Breast epithelium (tissue), 4 donors: ENCODE measurements at places on chromosomes 2 and 18.

- no peak for DNase-seq
These were observed 57.3 kb upstream of the CREB1 start for GRCh38 chr2:207472343-207473048.

- no peak for DNase-seq
These were observed 4.6 kb upstream of the DLX1 start for GRCh38 chr2:172080641-172081220.

DNA sequence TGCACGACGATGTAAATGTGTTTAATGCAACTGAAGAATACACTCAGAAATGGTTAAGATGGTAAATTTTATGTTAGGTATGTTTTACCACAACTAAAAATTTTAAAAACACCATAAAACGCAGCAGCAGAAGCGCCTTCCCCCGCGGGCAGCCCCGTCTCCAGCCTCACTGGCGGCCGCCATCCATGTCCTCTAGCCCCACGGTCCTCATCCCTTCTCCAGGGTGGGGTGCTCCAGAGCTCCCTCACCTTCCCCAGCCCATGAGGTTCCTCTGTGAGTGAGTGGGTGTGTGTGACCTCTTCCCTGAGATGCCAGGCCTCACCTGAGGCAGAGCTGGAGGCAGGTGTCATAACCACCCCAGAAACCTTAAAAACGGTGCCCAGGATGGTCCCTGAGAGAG lies 17.0 kb downstream of the INHBB start:
- DNase-seq: no peak

GRCh38 chr18:30674596-30674995 lies 367.9 kb downstream of the DSC3 start:
- no peak for DNase-seq

DNA sequence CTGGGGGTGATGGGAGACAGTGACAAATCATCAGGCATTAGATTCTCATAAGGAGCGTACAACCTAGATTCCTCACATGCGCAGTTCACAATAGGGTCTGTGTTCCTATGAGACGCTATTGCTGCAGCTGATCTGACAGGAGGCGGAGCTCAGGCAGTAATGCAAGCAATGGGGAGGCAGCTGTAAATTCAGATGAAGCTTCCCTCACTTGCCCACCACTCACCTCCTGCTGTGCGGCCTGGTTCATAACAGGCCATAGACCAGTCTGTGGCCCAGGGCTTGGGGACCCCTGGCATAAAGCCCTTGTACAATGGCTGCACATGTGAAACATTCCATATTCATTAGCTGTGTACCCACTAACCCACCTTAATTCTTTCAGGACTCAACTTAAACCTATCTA lies 18.0 kb downstream of the NMUR1 start:
- no peak for DNase-seq

DNA sequence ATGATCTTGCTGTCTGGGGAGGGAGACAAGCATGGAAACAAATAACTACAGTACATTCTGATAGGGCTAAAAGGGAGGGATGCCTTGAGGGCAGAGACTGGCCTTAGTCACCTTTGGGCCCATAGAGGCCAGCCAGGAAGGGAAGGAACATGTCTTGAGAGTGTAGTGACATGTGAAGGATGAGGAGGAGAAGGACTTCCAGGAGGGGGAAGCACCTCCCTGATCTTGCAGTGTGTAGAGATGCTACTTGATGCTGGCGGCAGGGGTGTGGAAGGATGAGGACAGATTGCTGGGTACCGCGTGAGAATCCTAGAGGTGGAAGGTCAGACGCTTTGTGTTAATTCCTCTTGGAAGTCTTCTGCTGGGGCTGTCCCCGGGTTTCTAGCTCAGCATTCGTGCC lies 13.1 kb downstream of the TET3 start:
- no peak for DNase-seq

- no peak for DNase-seq
These were observed 34.1 kb downstream of the GLI2 start for GRCh38 chr2:120769787-120770120.

DNA sequence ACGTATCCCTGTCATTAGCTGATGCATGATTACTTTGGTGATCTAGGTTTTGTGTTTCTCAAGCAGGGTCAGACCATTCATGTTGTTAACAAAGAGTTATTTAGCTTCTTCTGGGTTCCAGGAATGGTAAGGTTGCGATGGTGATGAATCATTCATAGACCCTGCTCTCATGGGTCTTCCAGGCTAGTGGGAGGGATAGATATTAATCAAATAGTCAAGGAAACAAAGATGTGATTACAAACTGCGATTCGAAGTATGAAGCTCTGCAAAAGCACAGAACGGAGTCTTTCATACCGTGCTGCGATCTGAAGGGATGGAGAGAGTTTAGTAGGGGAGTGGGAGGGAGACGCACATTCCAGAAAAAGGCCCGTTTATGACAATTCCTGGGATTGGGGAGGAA lies 42.1 kb downstream of the CAVIN2 start:
- DNase-seq: no peak

DNA sequence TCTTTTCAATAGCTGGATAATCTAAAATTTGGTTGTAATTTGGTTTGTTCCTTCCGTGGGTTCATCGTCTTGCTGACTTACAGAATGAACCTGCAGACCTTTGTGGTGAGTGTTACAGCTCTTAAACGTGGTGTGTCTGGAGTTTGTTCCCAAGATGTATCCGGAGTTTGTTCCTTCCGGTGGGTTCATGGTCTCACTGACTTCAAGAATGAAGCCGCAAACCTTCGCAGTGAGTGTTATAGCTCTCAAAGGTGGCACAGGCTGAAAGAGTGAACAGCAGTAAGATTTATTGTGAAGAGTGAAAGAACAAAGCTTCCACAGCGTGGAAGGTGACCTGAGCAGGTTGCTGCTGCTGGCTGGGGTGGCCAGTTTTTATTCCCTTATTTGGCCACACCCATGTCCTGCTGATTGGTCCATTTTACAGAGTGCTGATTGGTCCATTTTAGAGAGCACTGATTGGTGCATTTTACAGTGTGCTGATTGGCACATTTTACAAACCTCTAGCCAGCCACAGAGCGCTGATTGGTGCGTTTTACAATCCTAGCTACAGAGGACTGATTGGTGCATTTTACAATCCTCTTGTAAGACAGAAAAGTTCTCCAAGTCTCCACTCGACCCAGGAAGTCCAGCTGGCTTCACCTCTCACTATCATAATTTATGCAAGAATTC lies 16.6 kb downstream of the RALB start:
- no peak for DNase-seq

- no peak for DNase-seq
These were observed 115.6 kb upstream of the REG3A start for GRCh38 chr2:79275197-79275596.

DNA sequence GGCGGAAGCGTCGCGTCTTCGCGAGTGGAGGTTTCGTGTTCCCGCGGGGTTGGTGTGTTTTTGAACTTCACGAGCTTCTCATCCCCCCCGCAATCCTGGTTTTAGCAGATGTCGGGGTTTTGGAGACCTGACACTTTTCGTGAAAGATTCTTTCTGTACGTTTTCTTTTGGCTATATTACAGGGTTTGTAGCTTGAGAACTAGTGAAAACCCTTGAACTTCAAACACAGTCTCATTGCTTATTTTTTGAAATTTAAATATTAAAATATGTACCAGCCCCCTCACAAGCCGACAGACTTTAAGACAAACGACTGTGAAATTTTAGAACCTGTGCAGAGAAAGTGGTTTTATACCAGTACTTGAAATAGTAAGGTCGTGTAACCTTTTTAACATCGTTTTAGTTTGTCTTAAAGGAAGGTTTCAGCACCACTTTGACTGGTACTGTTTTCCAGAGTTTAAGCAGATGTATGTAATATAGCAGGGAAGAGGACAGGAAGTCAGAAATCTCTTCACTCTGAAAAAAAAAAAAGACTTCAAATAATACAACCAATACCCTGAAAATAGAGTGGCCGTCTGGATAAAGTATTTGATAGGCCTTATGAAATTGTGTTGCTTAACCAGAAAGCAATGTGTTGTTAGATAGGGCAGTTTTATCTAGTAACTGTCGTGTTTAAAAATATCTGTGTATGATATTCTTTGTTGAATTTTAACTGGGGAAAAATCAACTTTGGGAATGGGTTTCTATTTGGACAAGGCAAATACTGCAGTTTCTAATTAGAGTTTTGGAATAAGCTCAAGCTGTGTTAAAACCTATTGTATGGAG lies 1.4 kb downstream of the SPATS2L start:
- no peak for DNase-seq

- no peak for DNase-seq
These were observed 601.1 kb upstream of the PIK3C3 start for GRCh38 chr18:41353777-41354528.

GRCh38 chr2:127514076-127514475 lies 12.2 kb downstream of the IWS1 start:
- no peak for DNase-seq

GRCh38 chr2:102661846-102662245 lies 42.5 kb downstream of the SLC9A2 start:
- DNase-seq: no peak

GRCh38 chr18:52001106-52001505 lies 338.9 kb upstream of the DCC start:
- DNase-seq: no peak

DNA sequence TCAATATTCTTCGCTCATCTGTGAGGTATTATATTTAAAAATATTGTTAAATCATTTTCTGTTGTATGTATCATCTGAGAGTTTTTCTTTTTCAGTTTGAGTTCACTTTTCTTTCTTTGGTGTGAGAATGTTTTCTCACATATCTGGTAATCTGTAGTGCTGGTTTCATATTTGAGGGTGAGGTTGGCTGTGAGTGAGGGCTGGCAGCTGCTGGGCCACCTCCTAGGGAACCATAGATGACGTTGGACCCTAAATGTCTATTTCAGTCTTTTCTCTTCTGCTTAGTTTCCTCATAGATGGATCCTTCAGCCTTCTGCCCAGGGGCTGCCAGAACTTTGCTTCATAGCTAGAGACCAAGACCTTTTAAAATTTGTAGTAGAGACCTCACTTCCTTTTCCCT lies 33.5 kb downstream of the MGAT5 start:
- DNase-seq: no peak

DNA sequence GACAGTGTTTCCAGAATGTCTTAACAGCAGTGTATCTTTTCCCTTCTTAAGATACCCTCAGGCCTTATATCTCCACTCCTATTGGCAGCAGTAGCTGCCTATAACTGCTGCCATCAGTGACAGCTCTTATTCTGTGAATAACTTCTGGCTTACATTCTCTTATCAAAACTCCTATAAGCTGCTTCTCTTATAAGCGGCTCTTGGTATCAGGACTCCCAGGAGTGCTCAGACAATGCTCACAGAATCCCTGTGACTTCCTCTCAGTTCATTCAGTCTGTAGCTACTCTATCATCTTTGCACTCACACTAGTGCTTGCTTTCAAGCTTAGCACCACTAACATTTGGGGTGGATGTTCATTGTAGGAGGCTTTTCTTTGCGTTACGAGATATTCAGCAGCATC lies 143.7 kb upstream of the CDH7 start:
- no peak for DNase-seq

DNA sequence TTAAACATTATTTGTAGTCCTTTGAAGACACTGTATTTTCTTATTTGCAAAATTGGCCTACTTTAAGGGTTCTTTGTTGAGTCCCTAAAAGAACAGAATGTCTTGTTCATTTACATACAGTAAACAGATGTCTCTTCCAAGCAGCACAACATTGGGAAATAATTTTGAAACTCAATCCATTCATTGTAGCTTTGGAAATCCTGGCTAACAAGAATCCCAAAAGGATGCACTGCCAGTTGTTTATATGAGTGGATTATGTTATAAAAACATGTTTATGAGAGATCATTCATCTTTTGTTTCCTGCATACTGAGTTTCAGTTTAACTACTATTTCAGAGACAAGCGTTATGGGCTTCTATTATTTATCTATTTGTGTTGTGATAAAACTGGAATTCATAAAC lies 499.3 kb downstream of the PID1 start:
- no peak for DNase-seq

- no peak for DNase-seq
These were observed 39.6 kb downstream of the PTPN2 start for GRCh38 chr18:12844391-12844790.

DNA sequence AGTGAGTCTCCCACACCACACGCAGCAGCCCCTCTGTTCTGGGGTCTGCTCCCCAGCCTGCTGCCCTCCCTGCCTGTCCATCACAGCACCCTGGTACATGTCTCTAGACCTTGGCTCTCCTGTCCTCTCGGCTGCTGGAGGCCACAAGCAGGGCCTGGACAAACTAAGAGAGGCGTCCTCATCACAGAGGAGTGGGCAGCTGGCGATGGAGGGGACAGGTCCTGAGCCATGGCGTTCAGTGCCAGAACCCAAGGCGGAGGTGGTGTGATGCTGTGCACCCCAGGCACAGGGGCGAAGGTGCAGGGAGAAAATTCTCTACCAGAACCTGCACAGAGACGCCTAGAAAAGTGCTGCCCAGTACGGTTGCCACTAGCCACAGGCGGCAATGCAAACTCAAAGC lies 47.4 kb downstream of the BIN1 start:
- DNase-seq: no peak

DNA sequence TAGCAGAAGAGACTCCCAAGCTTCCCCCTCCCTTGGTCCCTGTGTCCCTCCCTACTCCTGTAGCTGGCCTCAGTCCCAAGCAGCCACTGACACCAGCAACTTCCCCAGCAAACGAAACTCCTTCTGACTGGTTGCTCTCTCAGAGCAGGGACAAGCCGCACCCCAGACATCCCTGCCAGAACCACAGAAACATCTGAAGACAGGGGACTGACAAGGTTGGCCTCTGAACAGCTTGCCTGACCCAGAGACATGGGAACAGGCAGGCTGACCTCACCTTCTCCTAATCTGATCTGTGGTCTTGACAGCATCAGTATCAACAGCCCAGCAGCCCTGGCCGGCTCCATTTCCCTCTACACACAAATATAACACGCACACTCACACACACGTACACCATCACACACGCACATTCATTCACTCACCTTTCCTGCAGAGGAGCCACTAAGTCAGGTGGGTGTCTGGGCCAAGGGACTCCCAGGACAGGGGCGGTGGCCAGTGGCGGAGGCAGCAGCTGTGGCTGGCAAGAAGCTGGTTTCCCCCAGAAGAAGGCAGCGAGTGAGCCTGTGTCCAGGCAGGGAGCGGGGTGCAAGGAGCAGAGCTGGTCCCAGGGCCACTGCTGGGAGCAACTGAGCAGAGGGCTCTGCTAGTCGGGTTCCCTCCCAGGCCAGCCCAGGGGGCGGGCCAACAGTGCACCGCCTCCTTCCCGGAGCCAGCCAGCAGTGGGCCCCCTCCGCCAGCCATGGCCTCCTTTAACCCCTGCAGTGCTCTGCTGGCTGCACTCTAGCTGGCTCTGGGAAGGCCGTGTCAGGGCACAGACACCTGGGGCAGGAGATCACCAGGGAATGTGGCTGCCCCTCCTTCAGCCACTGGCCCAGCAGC lies 59.1 kb downstream of the TNS1 start:
- DNase-seq: peak; percentile 65

DNA sequence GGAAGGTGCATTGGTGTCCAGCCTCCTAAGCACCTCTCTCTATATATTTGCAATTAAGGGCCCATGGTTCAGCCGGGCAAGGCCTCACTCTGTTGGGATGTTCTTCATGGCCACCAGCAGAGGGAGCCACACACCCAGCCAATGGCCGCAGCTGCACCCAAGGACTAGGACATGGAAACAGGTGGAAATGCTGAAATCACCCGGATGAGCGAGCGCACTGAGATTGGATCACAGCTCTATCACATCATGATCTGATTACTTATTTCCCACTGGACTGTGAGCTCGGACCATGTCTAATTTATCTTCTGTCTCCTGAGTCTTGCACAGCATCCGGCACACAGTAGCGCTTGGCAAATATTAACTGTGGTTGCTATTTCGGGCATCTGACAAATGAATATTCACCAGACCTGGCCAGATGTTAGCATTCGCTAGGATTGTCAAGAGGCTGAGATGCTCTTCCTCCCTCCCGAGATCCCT lies 31.2 kb downstream of the KIF3C start:
- peak; percentile 37 for DNase-seq
